Kidney epithelial cell (primary cell): ENCODE measurements at places on chromosomes 5 and 9. TPM values are rescaled to one million over a fixed set of nuclear protein-coding genes. Genes with fewer than 3 reads are reported as not detected.
A peak's percentile ranks its signal among the peaks of the same experiment; 100 is the strongest.

DNA sequence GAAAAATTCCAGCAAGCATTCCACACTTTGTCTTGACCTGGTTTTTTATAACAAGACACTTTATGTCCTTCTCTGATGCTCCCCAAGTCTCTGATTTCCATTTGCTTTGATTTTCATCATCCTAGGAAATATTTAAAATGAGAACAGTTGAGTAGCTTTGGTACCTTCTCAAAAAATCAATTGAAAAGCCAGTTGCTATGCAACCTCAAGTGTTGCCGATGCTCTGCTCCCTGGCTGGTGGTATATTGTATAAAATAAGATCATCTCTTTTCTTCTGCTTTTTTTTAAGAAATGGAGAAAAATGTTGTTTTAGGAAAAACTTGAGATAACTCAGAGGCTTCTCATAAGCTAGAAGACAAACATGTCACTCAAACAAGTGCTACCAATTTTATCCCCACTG lies 109.7 kb downstream of the ZNF354C start:
- no peak for DNase-seq

DNA sequence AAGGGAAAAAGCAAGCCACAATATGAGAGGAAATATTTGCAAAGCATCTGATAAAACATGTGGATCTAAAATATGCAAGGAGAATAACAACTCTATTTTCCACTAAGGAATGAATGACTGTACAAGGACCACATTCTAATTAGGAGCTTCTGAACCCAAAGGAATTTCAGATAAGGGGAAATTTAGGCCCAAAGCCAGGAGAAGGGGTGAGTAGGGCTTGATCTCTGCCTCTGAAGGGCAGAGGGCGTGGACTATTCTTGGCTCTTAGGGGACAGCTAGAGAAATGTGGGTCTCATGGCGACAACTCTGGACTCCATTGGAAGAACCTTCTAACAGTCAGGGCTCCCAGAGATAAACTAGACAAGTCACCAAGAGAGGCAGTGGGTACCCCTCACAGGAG lies 132.7 kb upstream of the GABRP start:
- DNase-seq, result no peak

The C5orf58 gene
- not detected in 2 replicates for total RNA-seq

DNA sequence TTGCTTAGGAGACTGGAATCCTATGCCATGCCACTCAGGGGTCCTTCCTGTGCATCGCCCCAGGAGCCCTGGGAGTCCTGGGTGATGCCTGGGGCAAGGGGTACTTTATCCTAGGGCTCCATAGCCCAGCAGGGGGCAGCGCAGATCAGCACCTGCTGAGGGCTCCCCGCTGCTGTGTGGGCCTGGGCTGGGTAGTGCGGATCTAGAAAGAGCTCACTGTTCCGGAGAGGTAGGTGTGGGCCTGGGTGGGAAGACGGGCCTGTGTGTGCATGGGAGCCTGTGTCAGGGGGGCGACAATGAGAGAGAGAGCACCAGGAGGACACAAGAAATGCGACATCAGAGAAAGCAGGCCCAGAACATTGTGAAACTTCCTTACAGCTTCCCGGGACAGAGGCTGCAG lies 11.4 kb upstream of the DAB2IP start:
- no peak for DNase-seq

The BASP1 gene
- 101 and 120 TPM in 2 replicates for total RNA-seq

- DNase-seq, result no peak
These were observed 10.7 kb upstream of the CLK4 start for GRCh38 chr5:178637356-178638074.

DNA sequence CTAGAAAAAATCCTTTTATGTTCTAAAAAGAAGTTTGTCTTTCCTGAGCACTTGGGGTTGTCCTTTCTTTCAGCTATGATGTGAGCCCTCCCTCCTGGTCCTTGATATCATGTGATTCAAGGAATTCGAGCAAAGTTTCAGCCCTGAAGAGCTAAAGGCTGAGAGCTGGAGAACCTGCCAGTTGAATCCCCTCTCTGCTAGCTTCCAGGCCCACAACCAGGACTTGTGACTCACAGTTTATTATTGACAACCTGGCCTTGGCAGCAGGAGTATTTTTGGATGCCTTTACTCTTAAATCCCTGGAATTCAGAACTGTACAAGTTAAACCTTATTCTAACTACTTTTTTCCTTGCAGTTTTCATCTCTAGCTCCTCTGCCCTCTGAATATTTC lies 182.8 kb downstream of the SPOCK1 start:
- no peak for DNase-seq

- DNase-seq, result no peak
These were observed 116.1 kb downstream of the KDM4C start for GRCh38 chr9:6873857-6874256.

The MEF2C gene
- 1.9 and 4.8 TPM in 2 replicates for total RNA-seq

GRCh38 chr5:98768160-98768959 lies 5.1 kb upstream of the RGMB start:
- no peak for DNase-seq

- DNase-seq, result no peak
These were observed 45.2 kb downstream of the VAV2 start for GRCh38 chr9:133946840-133947486.

The RAB3C gene
- 0.04 TPM in 1 of 2 replicates, not detected in the other for total RNA-seq

GRCh38 chr5:110478895-110479294 lies 247.6 kb downstream of the TMEM232 start:
- peak; percentile 70 for DNase-seq

The ZDHHC11B gene
- total RNA-seq, result 0.25 and 0.55 TPM in 2 replicates

The SLC36A2 gene
- total RNA-seq, result not detected in 2 replicates

GRCh38 chr5:172637740-172638139 lies 3.3 kb upstream of the NEURL1B start:
- DNase-seq, result no peak

- DNase-seq, result no peak
These were observed 9.9 kb downstream of the S100Z start for GRCh38 chr5:76859591-76860247.

DNA sequence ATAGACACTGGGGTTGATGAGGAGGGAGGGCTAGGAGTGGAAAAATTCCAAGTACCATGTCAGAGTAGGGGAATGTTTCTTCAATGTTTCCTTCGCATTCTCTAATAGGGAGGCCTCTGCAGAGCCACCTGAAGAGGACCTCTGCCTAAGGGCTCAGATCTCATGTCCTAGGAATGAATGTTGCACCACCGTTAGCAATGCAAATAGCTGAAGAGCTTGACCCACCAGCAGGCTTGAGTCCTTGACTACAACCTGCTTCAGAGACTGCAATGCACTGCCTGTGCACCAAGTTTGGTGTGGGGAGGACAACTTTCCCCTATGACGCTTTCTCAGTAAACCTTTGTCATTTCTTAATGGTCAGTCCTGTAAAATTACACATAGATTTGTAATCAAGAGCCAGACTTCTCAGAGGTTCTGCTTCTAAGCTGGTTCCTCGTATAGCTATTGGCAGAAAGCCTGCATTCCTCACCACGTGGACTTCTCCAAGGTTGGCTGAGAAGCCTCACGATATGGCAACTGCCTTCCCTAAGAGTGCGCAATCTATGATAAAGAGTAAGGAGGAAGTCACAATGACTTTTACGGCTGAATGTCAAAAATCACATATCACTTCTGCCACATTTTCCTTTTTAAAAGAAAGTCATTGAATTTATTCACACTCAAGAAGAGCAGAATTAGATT lies 600.7 kb upstream of the PTGER4 start:
- DNase-seq, result no peak
